ENCODE measurements at places on chromosomes 4 and X. TPM values are rescaled to one million over a fixed set of nuclear protein-coding genes. Genes with fewer than 3 reads are reported as not detected.
A peak's percentile ranks its signal among the peaks of the same experiment; 100 is the strongest.

The MAGEA3 gene
- total RNA-seq = not detected

The CT45A3 gene
- total RNA-seq = not detected

The CENPVL2 gene
- total RNA-seq = not detected

GRCh38 chr4:9979101-9979701 lies 42.1 kb downstream of the SLC2A9 start:
- H3K27me3 ChIP-seq = no peaks in the 10 kb centered on the region
- H3K4me1 ChIP-seq = peaks cover 7% of the 10 kb centered on the region
- no peak for DNase-seq
- no peak overlapping the region for H3K27ac ChIP-seq

- DNase-seq = no peak
- H3K27me3 ChIP-seq = peaks cover 3% of the 10 kb centered on the region
- H3K27ac ChIP-seq = no peak overlapping the region
- H3K4me1 ChIP-seq = no peaks in the 10 kb centered on the region
- no peak overlapping the region for H3K4me3 ChIP-seq
- H3K36me3 ChIP-seq = no peaks in the 10 kb centered on the region
Measured at GRCh38 chr4:169143335-169143734, 127.4 kb downstream of the SH3RF1 start.

DNA sequence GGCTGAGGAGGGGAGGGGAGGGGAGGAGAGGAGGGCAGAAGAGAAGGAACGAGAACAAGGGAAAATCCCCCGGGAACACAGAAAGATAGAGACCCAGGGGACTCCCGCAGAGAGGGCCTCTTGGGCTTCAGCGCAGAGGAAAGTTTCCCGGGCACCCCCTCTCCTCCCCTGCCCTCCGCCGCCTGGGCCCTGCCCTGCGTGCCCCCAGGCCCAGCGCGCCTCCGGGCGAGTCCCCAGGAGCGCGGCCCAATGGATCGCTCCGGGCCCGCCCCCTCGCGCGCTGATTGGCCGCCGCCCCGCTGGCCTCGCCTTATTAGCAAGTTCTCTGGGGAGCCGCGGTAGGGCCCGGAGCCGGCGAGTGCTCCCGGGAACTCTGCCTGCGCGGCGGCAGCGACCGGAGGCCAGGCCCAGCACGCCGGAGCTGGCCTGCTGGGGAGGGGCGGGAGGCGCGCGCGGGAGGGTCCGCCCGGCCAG lies at the start of gene MSX1:
TSS of gene MSX1 (plus strand) at position 341 of the 474 bp plus-strand sequence. CDS start 235 bp downstream, outside the sequence.
- H3K36me3 ChIP-seq = peaks cover 11% of the 10 kb centered on the region
- H3K27ac ChIP-seq = peak within 1 kb of the TSS; percentile 61
- H3K4me1 ChIP-seq = peaks cover 17% of the 10 kb centered on the region
- H3K27me3 ChIP-seq = peaks cover 80% of the 10 kb centered on the region
- DNase-seq = no peak

DNA sequence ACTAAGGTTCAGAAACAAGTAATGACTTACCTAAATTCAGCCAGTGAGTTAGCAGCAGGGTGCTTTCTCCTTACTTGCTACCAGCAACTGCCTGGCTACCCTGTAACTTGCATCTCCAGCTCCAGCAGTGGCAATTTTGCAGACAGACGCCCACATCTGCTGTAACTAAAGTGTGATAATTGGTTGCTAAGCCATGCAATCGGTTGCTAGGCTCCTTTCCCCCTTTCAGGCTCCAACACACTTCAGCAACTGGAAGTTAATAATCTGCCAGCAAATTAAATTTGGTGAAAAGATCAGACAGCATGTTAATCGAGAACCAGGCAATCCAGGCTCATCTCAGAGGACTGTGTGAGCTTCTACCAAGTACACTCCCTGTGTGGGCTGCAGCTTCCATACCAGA lies 24.2 kb upstream of the ARHGEF9 start:
- H3K36me3 ChIP-seq = no peaks in the 10 kb centered on the region
- H3K27ac ChIP-seq = no peak overlapping the region
- DNase-seq = no peak
- H3K4me3 ChIP-seq = no peak overlapping the region
- H3K27me3 ChIP-seq = no peaks in the 10 kb centered on the region
- H3K4me1 ChIP-seq = no peaks in the 10 kb centered on the region

DNA sequence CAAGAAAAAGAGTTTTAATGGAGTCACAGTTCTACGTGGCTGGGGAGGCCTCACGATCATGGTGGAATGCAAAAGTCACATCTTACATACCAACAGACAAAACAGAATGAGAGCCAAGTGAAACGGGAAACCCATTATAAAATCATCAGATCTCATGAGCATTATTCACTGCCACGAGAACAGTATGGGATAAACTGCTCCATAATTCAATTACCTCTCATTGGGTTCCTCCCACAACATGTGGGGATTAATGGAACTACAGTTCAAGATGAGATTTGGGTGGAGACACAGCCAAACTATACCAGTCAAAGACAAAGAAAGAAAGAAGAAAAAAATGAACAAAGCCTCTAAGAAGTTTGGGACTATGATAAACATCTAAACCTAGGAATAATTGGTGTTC lies 158.9 kb downstream of the GC start:
- H3K4me1 ChIP-seq = no peaks in the 10 kb centered on the region
- H3K27me3 ChIP-seq = no peaks in the 10 kb centered on the region
- no peak overlapping the region for H3K4me3 ChIP-seq
- DNase-seq = no peak
- H3K27ac ChIP-seq = no peak overlapping the region
- no peaks in the 10 kb centered on the region for H3K36me3 ChIP-seq

DNA sequence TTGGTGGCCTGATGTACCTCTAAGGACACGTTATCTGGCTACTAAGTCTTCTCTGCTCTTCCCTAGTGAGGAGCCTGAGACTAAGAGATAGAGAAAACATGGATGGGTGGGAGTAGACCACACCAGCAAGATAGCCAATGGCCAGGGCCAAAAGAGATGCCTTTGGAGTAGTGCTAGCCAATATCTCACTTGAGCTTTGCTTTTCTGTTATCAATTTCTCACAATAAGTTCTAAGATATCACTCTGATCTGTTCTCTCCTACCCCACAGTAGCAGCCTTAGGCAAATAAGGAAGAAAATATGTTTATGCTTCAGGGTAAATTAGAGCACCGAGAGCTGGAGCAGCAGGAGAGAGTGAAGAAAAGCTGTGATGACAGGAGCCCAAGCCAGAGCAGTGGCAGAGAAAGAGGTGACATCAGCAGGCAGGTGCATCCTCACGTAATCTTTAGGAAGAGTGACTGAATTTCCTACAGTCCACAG lies 343.9 kb upstream of the NOCT start:
- no peak for DNase-seq
- no peaks in the 10 kb centered on the region for H3K4me1 ChIP-seq
- H3K27me3 ChIP-seq = no peaks in the 10 kb centered on the region
- H3K4me3 ChIP-seq = no peak overlapping the region
- H3K27ac ChIP-seq = no peak overlapping the region
- no peaks in the 10 kb centered on the region for H3K36me3 ChIP-seq

DNA sequence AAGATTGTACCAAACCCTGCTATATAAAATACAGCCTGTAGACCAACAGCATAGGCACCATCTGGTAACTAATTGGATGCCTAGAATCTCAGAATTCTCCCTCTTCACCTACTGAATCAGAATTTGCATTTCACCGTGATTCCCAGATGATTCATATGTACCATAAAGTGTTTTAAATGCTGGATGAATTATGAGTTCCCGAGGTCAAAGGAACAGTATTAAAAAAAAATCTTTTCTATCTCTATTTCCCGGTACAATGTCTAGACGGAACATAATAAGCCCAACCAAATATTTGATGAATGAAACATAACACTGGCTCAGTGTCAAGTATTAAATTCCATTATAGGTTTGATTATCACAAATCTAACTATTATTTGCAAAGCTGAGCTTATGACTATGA lies 280.0 kb downstream of the ANKRD50 start:
- no peaks in the 10 kb centered on the region for H3K27me3 ChIP-seq
- no peak overlapping the region for H3K4me3 ChIP-seq
- no peaks in the 10 kb centered on the region for H3K4me1 ChIP-seq
- no peak overlapping the region for H3K27ac ChIP-seq

Data from activated CD4-positive, alpha-beta memory T cell treated with anti-CD3 and anti-CD28 coated beads, Interleukin-2, amount 10 ng/mL, durations not matched to agents 7 days and 5 days (primary cell).